ENCODE measurements at places on chromosomes 12 and 14.
A peak's percentile ranks its signal among the peaks of the same experiment; 100 is the strongest.

GRCh38 chr12:25001311-25001710 lies 52.4 kb upstream of the BCAT1 start:
- H3K27me3 ChIP-seq = peaks cover 3% of the 10 kb centered on the region
- H3K27ac ChIP-seq = no peak overlapping the region
- H3K36me3 ChIP-seq = no peaks in the 10 kb centered on the region

- H3K27ac ChIP-seq = no peak overlapping the region
- peaks cover 5% of the 10 kb centered on the region for H3K4me1 ChIP-seq
- no peaks in the 10 kb centered on the region for H3K36me3 ChIP-seq
Measured at GRCh38 chr12:92547906-92548305, 154.9 kb upstream of the PLEKHG7 start.

DNA sequence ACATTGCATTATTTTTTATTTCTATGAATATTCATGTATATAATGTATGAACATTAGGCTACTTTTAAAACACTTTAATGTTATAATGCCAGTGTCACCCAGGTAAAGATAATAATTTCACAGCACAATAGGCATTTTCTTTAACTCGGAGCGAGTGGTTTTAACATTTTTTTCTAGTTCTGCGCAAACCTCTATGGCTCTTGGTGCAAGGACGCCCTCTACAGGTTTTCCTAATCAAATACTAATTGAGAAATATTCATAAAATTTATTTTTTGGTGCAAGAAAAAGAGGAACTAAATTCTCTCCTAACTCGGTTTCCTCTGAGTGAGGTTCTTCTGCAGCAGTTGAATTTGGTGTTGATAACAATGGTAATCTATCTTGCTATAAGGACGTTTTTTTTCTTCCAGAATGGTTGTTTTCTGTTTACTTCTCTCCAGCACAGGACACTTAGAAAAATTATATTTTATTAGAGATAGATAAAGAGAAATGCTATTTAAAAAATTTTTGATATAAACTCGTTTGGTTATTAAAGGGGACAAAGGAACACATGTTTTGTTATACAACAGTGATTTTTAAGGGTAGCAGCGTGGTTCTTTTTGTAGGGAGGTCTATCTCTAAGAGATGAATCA lies 2.4 kb upstream of the WIF1 start:
- DNase-seq = no peak
- peaks cover 9% of the 10 kb centered on the region for H3K4me1 ChIP-seq
- H3K36me3 ChIP-seq = no peaks in the 10 kb centered on the region
- no peak overlapping the region for H3K4me3 ChIP-seq
- no peak overlapping the region for H3K27ac ChIP-seq
- H3K27me3 ChIP-seq = peaks cover 9% of the 10 kb centered on the region

GRCh38 chr12:22874151-22874550 lies 249.2 kb downstream of the ETNK1 start:
- no peaks in the 10 kb centered on the region for H3K4me1 ChIP-seq
- no peaks in the 10 kb centered on the region for H3K36me3 ChIP-seq
- no peaks in the 10 kb centered on the region for H3K27me3 ChIP-seq
- no peak overlapping the region for H3K27ac ChIP-seq
- DNase-seq = no peak

DNA sequence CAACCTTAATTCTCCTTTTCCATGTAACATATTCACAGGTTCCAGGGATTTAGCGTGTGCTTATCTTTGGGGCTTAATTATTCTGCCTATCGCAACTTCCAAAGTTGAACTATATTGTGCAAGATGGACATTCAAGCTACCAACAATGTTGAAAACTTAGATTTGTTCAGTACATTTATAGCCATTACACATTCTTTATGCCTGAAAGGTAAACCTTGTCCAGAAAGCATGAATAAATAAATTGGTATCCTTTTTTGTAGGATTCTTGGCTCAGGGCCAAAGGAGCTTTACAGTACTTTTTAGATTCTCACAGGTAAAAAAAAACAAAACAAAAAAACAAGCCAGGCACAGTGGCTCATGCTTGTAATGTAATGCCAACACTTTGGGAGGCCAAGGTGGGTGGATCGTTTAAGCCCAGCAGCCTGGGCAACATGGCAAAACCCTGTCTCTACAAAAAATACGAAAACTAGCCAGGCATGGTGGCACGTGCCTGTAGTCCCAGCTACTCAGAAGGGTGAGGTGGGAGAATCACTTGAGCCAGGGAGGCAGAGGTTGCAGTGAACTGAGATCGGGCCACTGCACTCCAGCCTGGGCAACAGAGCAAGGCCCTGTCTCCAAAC lies 3.3 kb downstream of the C12orf56 start:
- H3K27ac ChIP-seq = no peak overlapping the region
- no peak for DNase-seq
- H3K36me3 ChIP-seq = no peaks in the 10 kb centered on the region
- H3K27me3 ChIP-seq = no peaks in the 10 kb centered on the region
- no peak overlapping the region for H3K4me3 ChIP-seq

DNA sequence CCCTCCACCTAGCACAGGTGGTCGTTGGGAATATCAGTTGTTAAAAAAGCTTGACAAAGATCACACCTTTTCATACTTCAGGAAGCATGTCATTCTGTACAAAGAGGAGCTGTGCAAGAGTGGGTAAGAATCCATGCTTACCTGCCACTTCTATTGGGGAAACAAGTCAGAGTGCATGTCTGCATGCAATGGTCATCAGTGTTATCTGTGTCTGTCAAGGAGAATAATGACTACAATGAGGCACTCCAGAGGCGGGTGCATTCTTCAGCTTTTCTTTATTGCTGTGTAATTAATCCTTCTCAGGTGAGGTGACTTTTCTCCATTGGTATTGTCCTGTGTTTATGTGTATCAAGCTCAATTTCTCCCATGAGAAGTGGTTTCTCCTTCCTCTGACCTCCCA lies 24.4 kb downstream of the KCNA5 start:
- H3K27me3 ChIP-seq = peaks cover 10% of the 10 kb centered on the region
- no peak overlapping the region for H3K27ac ChIP-seq
- H3K36me3 ChIP-seq = no peaks in the 10 kb centered on the region
- H3K4me3 ChIP-seq = no peak overlapping the region
- no peak for DNase-seq

DNA sequence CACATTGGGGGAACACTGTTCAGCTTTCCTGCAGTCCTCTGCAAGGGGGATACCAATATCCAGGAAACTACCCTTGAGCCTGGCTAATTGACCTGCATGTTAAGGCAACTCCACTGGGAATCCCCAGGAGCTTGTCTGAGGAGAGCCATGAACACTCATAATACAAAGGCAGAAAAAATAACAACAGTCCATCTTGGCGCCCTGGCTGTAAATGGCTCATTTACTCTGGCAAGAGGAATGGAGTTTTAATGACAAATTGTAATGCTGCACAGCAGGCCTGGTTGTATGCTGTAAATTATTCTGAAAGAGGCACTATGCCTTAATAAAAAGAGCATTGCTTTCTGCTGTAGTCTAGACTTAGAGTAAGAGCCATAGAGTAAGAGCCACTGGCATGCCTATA lies 58.3 kb downstream of the SLC8A3 start:
- no peak overlapping the region for H3K4me3 ChIP-seq
- DNase-seq = no peak
- no peak overlapping the region for H3K27ac ChIP-seq
- H3K36me3 ChIP-seq = no peaks in the 10 kb centered on the region
- H3K4me1 ChIP-seq = no peaks in the 10 kb centered on the region

DNA sequence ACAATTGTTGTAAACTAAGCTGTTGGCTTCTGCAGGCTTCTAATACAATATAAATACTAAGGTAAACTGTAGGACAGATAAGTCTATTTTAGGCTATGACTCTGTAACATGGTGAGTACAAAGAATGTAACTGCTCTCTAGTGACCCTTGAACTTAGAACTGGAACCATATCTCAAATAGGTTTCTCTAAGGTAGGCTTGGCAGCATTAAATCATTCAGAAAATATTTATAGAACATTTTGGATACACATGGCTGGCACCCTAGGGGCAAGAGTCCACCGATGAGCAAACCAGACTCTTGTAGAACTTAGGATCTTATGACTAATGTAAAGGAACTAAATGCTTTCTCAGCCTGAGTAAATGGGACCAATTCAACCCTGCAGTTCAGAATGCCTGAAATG lies 19.4 kb upstream of the SLC25A3 start:
- H3K36me3 ChIP-seq = no peaks in the 10 kb centered on the region
- H3K4me3 ChIP-seq = no peak overlapping the region
- H3K27me3 ChIP-seq = peaks cover 2% of the 10 kb centered on the region
- no peaks in the 10 kb centered on the region for H3K4me1 ChIP-seq

DNA sequence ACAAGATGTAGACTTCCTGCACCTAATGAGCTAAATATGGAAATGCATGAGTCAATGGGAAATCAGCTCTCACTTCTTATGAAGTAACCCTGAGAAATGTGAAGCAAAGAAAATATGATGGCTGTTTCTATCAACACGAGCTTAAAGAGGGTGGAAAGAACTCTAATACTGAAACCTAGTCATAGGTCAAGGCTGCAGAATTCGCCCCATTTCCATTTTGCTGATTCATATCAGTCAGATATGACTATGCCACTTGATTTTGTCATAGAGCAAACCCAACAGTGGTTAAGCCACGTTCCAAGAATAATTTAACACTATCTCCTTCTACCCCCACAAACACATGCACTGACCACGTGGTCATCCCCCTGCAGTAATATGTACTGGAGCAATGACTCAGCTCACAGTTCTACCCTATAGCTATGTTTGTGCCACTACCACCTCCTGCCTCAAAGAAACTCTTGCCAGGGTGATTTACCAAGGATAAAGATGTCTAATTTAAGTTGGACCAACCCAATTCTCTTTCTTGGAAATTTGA lies 157.5 kb downstream of the TMTC3 start:
- no peak overlapping the region for H3K27ac ChIP-seq
- H3K4me3 ChIP-seq = no peak overlapping the region
- H3K4me1 ChIP-seq = no peaks in the 10 kb centered on the region
- no peaks in the 10 kb centered on the region for H3K36me3 ChIP-seq
- no peak for DNase-seq

GRCh38 chr12:11905534-11905933 lies 165.2 kb upstream of the BCL2L14 start:
- no peak for DNase-seq
- H3K4me3 ChIP-seq = no peak overlapping the region
- no peak overlapping the region for H3K27ac ChIP-seq
- peaks cover 14% of the 10 kb centered on the region for H3K4me1 ChIP-seq

- no peak overlapping the region for H3K4me3 ChIP-seq
- peaks cover 17% of the 10 kb centered on the region for H3K27me3 ChIP-seq
Measured at GRCh38 chr14:76639606-76640229, 121.5 kb upstream of the VASH1 start.

GRCh38 chr12:113135178-113136127 lies at the start of gene RASAL1:
Gene RASAL1, minus strand, starts transcription at chr12:113135761. Its CDS starts 299 bp downstream, at chr12:113135462.
- DNase-seq = peak; percentile 80
- H3K4me1 ChIP-seq = peaks cover 5% of the 10 kb centered on the region
- no peak within 1 kb of the TSS for H3K27ac ChIP-seq
- H3K4me3 ChIP-seq = peak within 1 kb of the TSS; percentile 35
- no peaks in the 10 kb centered on the region for H3K36me3 ChIP-seq

- no peak for DNase-seq
- H3K27ac ChIP-seq = no peak overlapping the region
- no peaks in the 10 kb centered on the region for H3K36me3 ChIP-seq
- peaks cover 30% of the 10 kb centered on the region for H3K27me3 ChIP-seq
- peaks cover 2% of the 10 kb centered on the region for H3K4me1 ChIP-seq
- H3K4me3 ChIP-seq = no peak overlapping the region
Measured at GRCh38 chr14:105187116-105187515, 6.0 kb upstream of the NUDT14 start.

GRCh38 chr14:87251011-87251410 lies 742.0 kb downstream of the GALC start:
- no peak overlapping the region for H3K4me3 ChIP-seq
- no peak for DNase-seq
- H3K27ac ChIP-seq = no peak overlapping the region
- H3K4me1 ChIP-seq = no peaks in the 10 kb centered on the region

DNA sequence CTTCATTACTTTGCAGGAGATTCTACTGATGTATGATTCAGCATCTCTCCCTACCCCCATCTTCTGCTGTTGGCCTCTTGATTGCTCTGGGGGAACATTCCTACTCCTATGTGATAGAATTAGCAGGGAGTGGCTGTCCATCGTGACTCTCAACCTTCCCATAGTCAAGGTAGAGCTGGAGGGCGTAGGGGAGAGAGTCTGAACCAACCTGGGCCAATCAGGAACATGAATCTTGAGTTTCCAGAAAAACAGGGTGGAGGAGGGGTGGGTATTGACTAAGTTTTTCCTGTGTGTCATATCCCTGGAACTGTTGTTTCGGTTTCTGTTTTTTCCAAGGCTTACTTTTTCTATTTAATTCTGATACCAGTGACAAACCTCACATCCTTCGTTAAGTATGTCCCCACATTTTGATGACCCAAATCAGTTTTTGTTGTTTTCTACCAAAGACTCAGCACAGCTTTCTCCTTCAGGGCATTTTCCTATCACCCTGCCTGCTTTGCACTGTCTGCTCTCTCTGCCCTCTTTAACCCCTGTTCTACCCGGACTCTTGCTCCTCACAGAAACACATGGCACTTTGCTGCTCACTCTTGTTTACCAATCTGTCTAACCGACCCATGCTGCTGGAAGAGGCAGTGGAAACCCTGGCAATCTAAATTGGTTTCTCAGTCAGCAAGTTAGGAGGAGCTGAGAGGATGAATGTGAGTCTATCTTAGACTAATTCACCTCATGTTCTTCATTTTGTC lies 1428.3 kb downstream of the AACS start:
- no peak overlapping the region for H3K27ac ChIP-seq
- no peak for DNase-seq
- no peaks in the 10 kb centered on the region for H3K27me3 ChIP-seq
- H3K36me3 ChIP-seq = no peaks in the 10 kb centered on the region
- H3K4me1 ChIP-seq = no peaks in the 10 kb centered on the region

- H3K27me3 ChIP-seq = no peaks in the 10 kb centered on the region
- no peak for DNase-seq
- no peaks in the 10 kb centered on the region for H3K4me1 ChIP-seq
- no peak overlapping the region for H3K4me3 ChIP-seq
- no peak overlapping the region for H3K27ac ChIP-seq
- no peaks in the 10 kb centered on the region for H3K36me3 ChIP-seq
Measured at GRCh38 chr12:83465632-83466031, 778.9 kb downstream of the TMTC2 start.

DNA sequence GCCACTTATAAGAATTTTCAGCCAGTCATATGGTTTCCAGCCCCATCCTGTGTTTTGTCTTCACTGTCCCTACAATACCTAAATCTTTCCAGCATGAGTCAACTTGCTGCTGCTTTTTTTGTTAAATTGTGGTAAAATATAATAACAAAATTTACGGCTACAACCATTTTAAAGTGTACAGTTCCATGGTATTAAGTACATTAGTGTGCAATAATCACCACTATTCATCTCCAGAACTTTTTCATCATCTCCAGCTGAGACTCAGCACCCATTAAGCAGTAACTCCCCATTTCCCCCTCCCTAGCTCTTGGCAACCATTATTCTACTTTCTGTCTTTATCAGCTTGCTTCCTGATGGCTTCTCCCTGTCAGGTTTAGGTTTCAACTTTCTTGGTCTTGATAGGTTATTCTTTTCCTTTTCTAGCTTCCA lies 39.1 kb downstream of the FRS2 start:
- H3K4me1 ChIP-seq = peaks cover 21% of the 10 kb centered on the region
- no peak for DNase-seq
- no peak overlapping the region for H3K27ac ChIP-seq
- H3K36me3 ChIP-seq = no peaks in the 10 kb centered on the region

GRCh38 chr12:69906411-69907216 lies 81.6 kb downstream of the MYRFL start:
- H3K27ac ChIP-seq = no peak overlapping the region
- no peaks in the 10 kb centered on the region for H3K36me3 ChIP-seq
- no peaks in the 10 kb centered on the region for H3K4me1 ChIP-seq
- no peaks in the 10 kb centered on the region for H3K27me3 ChIP-seq
- no peak overlapping the region for H3K4me3 ChIP-seq
